NCI-H510A (cell line): ENCODE measurements at places on chromosomes 1 and 21.
A peak's percentile ranks its signal among the peaks of the same experiment; 100 is the strongest.

DNA sequence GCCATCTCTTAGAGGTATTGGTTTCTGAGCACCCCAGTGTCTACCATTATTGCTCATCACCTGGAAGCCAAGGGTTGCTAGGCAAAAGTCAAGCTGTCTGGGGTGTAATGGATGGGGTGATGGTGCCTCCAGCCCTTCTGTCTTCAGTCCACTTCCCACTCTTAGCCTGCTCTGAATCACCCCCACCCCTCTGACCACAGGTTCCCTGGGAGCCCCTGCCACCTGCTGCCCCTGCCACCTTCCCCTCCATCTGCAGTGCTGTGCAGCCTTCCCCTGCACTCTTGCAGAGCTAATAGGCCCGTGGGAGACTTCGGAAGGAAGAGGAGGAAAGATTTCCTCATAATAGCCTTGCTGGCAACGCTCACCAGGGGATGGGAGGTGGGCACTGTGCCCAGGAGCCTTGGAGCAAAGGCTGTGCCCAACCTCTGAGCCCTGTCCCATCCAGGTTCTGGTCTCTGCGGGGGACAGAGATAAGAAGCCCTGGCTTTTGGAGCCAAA, 35.5 kb downstream of the CAPN2 start:
- no peak for DNase-seq

DNA sequence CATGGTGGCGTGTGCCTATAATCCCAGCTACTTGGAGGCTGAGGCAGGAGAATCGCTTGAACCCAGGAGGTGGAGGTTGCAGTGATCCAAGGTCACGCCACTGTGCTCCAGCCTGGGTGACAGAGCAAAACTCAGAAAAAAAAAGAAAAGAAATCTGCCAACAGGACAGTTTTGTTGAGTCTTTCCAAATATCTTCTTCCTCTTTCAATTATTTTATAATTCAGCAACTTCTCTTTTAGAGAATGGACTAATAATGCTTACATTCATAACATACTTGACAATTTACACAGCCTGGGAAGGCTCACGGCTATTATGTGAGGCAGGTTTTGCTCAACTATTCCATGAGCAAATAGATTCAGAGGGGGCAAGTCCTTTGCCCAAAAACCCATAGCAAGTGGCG, 18.1 kb downstream of the CNR2 start:
- no peak for DNase-seq

- no peak for DNase-seq
Observed at GRCh38 chr1:101198842-101199636, 37.8 kb upstream of the S1PR1 start.

DNA sequence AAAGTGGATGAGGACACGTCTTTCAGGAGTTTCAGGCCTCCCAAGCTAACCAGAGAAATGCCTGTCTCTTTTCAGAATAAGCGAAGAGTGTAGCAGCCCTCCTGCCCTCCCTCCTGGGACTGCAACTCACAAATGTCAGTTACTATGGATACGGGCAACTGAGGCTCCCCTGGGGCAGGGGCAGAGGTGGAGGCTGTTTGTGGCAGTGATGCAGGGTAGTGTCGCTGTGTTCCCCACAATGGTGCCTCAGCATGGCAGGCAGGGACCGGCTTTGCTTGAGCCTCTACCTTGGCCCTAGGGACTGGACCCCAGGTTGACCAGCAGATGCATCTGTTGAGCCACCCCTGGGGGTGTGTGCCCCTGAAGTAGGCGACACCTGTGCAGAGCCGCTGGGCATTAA, 10.2 kb downstream of the NFASC start:
- no peak for DNase-seq

DNA sequence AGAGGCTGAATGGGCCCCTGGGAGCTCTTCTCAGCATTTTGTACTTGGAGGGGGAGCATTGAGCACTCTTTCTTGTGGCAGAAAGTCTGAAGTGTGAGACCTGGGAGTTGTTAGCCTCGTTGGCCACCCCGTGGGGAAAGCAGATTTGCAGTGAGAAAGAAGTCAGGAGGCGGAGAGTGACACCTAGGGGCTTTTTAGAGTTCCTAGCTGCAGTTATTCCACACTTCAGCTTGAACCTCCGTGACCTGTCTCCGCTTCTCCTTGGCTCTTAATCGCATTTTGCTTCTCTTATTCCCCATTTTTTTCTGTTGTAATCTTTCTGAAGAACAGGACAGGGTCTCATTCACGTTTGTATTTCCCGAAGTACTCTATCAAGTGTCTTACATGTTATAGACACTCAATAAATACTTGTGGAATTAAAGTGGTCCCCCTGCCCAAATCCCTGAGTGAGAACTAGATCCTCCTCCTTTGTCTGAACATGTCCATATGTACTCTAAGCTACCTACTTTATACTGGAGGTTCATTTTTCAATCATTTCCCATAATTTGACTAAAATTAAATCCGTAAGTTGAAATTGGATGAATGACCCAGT, 14.5 kb upstream of the C1orf141 start:
- peak; percentile 67 for DNase-seq

DNA sequence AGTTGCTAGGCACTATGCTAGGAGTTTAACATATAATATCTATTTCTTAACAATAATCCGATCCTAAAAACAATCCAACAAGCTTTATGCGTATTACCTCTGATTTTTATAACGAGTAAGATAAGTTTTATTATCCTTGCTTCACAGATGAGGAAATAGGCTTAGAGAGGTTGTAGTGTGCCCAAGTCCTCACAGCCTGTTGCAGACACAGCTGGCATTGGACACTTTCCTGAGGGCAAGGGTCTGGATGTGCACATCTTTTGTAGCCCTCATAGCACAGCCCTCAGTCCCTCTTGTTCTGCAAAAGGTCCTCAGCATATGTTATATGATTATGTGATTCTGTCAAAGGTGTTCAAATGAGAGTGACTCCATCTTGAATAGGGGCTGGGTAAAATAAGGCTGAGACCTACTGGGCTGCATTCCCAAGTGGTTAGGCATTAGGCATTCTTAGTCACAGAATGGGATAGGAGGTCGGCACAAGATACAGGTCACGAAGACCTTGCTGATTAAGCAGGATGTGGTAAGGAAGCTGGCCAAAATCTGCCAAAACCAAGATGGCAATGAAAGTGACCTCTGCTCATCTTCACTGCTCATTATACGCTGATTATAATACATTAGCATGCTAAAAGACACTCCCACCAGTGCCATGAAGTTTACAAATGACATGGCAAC, 75.7 kb upstream of the F3 start:
- no peak for DNase-seq

GRCh38 chr1:45864167-45865106, 61.0 kb downstream of the MAST2 start:
- DNase-seq, result no peak

DNA sequence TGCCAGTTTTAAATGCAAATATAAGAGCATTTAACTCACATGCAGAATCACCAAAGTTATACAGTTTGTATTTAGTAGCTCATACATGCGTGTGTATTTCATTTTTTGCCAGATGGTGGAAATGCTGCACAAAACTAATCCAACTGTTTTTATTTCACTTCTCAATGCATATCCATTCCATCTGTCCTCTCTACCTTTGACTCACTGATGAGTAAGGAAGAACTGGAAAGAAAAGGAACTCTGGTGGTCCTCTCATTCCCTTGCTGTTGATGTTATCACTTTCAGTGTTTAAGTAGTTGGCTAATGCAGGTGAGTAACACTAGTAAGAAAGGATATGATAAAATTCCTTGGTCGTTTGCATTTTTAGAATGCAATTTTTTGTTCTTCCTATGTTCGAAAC, 5.7 kb upstream of the SLC1A7 start:
- DNase-seq, result no peak

- DNase-seq, result no peak
Observed at GRCh38 chr1:40915581-40915980, 53.4 kb upstream of the CITED4 start.

DNA sequence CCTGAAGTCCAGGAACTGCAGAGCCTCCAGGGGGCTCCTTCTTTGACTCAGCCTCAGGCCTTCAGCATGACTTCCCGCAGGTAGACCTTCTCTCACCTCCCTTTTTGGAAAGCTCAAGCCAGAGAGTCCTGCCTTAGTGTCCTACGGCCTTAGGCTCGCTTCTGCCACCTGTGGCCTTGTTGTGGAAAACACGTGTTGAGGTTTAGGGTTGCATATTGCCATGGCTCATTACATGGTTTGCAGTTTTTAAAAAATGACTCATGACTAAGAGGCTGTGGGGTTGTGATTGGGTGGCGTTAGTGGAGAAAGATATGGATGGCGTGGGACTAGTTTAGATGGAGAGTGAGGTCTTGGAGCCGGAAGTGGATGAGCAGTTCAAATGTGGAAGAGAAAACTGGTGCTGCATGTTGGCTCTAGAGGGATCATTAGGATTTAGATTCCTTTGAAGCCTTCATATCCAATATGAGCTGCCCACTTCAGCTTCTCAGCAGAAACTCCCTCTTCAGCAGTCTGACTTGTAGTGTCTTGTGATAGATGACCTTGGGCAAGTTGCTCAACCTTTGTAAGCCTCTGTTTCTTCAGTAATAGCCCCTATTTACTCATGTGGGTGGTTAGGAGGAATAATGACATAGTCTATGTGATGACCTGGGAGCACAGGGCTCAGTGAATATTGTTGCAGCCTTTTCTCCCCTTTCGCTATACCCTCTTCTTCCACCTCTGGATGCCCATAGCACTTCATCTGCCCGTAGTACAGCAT, 6.5 kb upstream of the FGGY start:
- DNase-seq, result peak; percentile 37
